ENCODE measurements at places on chromosomes 1 and 21.

- DNase-seq = no peak
These were observed 87.0 kb downstream of the RGS7 start for GRCh38 chr1:241270016-241270415.

GRCh38 chr1:243268751-243269460 lies 13.1 kb downstream of the SDCCAG8 start:
- DNase-seq = no peak

GRCh38 chr1:196229546-196229945 lies 378.7 kb downstream of the KCNT2 start:
- no peak for DNase-seq

DNA sequence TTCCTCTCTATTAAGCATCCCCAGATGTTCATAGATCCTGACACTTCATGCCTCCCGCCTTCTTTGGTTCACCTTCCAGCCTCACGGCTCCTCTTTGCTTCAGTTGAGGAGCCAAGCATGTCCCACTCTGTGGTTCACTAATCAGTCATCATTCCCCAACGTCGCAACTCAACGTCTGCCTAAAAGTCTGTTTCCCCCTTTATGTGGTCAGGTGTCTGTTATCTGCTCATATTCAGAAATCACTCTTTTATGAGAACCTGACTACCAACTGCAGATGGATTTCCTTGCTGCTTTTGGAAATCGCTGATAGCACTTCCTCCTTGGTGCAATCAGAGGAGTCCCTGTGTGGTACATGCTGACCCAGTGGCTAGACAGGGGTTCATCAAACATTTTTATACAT lies 94.1 kb upstream of the VANGL1 start:
- DNase-seq = no peak

GRCh38 chr1:36988741-36989193 lies 45.5 kb downstream of the GRIK3 start:
- no peak for DNase-seq

GRCh38 chr1:38741341-38741740 lies 118.2 kb downstream of the RRAGC start:
- no peak for DNase-seq

DNA sequence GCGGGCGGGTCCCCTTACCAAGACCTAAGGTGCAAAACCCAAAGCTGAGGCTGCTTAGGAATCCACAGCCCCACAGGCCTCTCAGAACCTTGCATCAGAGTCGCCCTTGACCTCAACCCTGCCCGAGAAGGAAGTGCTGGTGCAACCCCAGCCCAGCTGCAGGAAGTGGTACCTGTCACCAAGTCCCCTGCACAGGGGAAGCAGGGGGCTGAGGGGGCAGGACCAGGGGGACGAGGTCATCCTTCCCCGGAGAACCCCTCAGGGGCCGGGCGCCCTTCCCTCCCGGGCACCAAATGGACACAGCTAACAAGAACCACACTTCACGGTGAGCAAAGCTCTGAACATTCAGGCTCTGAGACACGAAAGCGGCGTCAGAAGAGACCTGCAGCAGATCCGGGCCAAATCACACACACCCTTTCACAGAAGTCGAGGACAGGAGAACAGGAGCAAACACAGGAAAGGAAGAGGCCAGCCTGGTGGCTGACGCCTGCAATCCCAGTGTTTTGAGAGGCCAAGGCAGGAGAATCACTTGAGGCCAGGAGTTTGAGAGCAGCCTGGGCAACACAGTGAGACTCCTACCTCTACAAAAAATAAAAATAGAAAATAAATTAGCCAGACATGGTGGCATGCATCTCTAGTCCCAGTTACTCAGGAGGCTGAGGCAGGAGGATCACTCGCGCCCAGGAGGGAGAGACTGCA lies 6.4 kb downstream of the ITGB2 start:
- peak; percentile 66 for DNase-seq

- no peak for DNase-seq
These were observed 28.6 kb upstream of the ZNF496 start for GRCh38 chr1:247360116-247360898.

DNA sequence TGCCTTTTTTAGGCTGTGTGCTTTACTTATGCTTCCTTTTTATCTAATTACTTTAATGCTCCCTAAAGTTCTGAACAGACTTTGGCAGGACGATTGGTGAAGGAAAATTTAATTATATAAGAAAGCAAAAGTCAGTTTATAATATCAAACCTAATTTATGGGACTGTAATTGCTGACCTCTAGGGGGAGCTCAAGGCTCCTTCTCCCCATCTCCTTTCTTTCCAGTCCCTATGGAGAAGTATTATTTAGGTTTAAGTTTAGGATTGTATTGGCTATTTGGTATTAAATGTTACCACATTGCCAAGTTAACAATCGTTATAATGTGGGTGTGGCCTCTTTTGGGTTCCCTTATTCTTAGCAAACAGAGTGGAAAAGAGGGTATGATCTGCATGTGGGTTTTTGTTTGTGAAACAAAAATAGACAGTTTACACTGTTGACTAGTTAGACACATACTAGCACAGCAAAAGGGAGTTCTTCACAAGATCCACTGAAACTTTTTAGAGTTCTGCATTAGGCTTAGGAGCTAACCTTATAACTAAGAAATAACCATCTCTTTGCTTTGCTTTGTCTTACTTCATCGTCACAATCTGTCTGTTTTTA lies 48.2 kb upstream of the TNFSF4 start:
- DNase-seq = no peak

- no peak for DNase-seq
These were observed 51.2 kb downstream of the DIPK1A start for GRCh38 chr1:92910081-92910480.

DNA sequence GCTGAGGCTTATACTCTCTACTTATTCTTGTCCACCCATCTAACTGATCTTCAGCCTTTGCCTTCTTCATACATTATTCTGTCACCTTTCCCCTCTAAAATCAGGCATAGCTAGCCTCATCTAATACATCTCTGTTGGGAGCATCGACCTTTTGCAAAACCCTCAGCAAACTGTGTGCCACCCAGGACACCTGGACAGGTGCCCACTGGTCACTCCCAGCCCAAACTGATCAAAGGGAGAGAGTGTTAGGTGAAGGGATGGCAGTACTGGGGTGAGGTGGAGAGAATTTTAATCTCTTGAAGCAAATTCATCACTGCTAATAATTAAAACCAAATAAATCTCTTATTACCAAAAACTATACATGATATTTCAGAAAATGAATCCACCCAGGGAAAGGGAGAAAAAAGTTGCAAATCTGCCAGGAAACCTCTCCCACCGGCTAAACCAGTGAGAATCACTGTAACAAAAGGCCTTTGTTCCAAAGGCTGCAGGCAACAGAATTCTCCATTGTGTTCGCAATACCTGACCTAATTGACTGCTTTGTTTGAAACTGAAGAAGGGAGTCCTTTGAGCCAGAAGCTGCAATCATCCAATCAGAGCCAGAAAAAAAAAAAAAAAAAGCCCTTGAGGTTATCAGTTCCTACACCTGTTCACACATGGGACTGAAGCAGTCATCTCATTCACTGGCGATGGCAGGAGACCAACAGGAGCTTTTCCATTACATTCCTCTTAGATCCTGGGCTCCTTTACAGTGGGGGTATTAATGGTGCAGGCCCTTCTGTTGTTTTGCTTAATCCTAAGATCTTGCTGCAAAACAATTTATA lies 172.6 kb downstream of the APP start:
- no peak for DNase-seq

- no peak for DNase-seq
These were observed 195.0 kb upstream of the OLFM3 start for GRCh38 chr1:102191723-102192122.

GRCh38 chr1:109225711-109226445 lies 12.2 kb downstream of the SARS1 start:
- DNase-seq = no peak

DNA sequence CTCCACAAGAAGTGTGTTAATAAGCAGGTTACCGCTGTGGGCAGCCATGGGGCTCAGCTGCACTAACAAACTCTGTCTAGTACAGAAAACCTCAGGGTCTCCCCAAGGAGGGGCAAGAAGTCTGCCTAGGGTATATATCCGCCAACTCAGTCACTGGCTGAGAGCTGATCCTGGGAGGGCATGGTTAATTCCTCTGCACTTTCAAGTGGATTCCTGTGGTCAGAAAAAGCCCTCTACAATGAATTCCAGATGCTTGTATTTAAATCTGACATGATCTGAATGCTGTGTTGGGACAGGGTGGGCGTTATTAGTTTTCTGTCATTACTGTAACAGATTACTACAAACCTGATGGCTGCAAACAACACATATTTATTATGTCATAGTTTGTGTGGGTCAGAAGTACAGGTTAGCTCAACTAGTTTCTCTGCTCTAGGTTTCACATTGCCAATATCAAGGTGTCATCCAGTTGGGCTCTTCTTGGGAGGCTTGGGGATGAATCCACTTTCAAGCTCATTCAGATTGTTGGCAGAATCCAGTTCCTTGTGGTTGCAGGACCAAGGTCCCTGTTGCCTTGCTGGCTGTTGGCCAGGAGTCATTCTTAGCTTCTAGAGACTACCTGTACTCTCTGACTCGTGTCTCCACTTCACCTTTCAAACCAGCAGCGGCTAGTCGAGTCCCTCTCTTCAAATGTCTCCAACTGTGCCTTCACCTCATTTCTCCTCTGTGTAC lies 8.0 kb upstream of the SELE start:
- DNase-seq = no peak

DNA sequence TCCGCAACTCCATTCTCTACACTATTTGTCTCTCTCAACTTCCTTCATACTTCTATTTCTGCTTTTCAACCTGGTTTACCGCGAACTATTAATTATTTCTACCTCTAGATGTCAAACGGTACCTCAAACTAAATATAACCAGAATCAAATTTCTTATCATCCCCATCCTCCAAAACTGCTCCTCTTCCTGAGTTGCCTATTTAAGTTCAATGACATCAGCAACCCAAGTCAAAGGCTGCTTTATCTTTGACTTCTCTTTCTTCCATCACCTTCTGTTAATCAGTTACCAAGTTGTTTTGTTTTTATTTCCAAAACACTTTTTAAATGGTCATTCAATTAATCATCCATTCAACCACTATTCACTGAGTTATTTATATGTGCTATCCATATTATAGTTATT lies 171.9 kb downstream of the COL24A1 start:
- DNase-seq = no peak

DNA sequence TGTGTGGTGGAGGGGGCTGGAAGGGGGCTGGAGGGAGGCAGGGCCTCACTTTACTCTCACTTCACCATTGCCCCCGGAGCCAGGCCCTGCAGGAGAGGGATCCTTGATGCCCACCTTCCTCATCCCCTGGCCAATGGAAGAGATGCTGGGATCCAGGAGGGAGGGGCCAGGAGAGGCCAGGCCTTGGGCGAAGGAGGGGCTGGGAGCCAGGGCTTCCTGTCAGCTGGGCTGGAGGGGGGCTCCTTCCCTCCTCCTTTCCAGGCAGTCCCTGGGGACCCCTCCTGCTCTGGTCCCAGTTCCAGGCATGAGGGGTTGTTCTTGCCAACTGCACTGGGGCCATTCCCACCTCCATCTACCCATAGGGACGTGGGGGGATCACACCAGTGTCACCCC lies 5.7 kb downstream of the AHDC1 start:
- DNase-seq = no peak

GRCh38 chr1:228317891-228318810 lies 88.5 kb downstream of the TRIM11 start:
- DNase-seq = no peak
